Activated naive CD4-positive, alpha-beta T cell treated with anti-CD3 and anti-CD28 coated beads for 36 hours (primary cell): ENCODE measurements at places on chromosomes 5 and 9. TPM values are rescaled to one million over a fixed set of nuclear protein-coding genes. Genes with fewer than 3 reads are reported as not detected.
A peak's percentile ranks its signal among the peaks of the same experiment; 100 is the strongest.

DNA sequence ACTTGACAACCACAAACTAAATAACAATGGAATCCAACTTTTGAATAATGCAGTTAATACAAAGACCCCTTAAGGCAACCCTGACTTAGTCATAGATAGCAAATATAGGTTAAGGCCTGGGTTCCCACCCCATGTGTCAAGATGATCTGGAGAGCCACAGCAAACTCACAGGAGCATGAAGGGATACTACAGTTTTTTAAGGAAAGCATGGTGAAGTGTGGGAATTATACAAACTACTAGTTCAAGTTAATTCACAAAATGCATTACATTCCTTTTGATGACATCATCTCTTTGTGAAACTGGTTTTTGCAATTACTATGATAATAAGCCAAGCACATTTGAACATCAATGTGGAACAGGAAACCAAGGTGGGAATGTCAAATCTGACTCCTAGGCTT, 50.6 kb downstream of the LHFPL2 start:
- no peaks in the 10 kb centered on the region for H3K4me1 ChIP-seq
- H3K4me3 ChIP-seq, result no peak overlapping the region
- H3K27ac ChIP-seq, result no peak overlapping the region
- no peak for DNase-seq
- peaks cover 2% of the 10 kb centered on the region for H3K27me3 ChIP-seq
- no peaks in the 10 kb centered on the region for H3K36me3 ChIP-seq

GRCh38 chr5:73030531-73030930, 74.7 kb downstream of the FCHO2 start:
- no peaks in the 10 kb centered on the region for H3K4me1 ChIP-seq
- DNase-seq, result no peak
- H3K36me3 ChIP-seq, result no peaks in the 10 kb centered on the region
- H3K4me3 ChIP-seq, result no peak overlapping the region
- no peak overlapping the region for H3K27ac ChIP-seq
- H3K27me3 ChIP-seq, result peaks cover 2% of the 10 kb centered on the region

DNA sequence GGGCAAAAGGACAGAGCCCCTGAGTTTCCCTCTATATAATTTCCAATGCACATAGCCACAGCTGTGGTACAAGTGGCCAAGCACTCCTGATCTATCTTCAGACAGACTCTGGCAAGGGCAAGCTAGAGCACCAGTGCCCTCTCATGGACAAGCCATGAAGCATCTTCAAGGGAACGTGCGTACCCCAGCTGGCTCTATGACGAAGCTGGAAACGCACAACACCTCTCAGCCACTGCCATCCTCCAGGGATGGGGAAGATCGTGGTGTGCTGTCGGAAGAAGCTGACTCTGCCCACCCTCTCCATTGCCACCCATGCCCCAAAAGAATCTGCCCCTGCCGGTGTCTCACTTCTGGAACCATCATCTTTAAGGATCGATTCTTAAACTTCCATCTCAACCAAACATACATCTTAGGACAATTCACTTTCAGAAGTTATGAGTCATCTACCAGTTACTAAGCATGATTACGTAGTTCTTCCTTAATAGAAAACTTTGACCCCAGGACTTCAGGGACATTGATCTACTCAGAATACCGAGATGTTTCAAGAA, 482.9 kb downstream of the AGTPBP1 start:
- H3K27me3 ChIP-seq, result peaks cover 10% of the 10 kb centered on the region
- H3K27ac ChIP-seq, result no peak overlapping the region
- no peaks in the 10 kb centered on the region for H3K4me1 ChIP-seq

DNA sequence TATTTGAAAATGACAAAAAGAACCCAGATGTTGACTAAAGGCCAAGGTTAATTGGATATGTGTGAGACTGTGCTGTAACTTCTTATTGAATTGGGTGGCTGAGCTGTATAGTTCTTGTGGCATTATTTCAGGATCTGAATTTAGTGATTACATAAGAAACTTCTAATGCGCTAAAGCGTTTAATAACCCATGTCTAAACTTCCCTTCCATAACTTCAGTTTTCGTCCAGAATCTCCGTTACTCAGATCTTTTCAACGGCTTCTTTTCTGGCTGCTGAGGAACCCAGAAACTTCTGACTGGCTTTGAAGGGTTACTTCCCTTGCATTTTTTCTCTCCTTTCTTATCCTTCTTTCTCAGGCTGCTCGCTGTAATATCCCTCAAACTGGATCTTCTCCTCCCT, 28.1 kb upstream of the C9orf72 start:
- no peak overlapping the region for H3K4me3 ChIP-seq
- H3K4me1 ChIP-seq, result no peaks in the 10 kb centered on the region
- DNase-seq, result no peak
- peaks cover 2% of the 10 kb centered on the region for H3K27me3 ChIP-seq
- no peak overlapping the region for H3K27ac ChIP-seq

DNA sequence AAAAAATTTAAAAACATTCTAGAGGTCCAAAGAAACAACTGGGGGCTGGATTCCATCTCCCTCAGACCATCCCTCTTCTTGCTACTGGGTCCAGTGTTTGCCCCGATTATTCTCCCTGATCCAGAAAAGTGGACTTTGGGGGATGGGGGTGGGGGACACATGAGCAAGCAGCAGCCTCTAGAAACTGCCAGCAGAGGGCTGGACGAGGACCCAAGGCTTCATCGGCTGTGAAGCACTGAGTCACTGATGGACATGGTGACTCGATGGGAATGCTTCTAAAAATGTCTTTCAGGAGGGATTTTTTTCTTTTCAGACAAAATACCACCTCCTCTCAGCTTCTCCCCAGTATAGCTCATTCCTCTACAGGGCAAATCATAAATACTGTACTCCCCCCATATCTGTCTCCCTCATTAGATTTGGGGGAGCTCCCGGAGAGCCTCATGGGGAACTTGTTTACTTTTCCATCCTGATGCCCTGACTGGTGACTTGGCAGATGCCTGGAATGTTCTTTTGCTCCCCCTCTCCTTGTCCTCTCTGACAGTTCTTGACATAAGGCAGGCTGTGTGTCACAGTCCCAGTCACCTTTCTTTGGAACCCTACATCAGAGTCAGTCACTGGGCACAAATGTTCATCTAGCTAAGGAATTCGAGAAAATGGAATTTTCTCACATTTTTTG, 67.2 kb upstream of the STC2 start:
- H3K27ac ChIP-seq, result no peak overlapping the region
- H3K27me3 ChIP-seq, result peaks cover 16% of the 10 kb centered on the region
- no peak overlapping the region for H3K4me3 ChIP-seq
- no peak for DNase-seq
- H3K36me3 ChIP-seq, result no peaks in the 10 kb centered on the region

GRCh38 chr9:37408933-37409710, 13.4 kb upstream of the GRHPR start:
- H3K36me3 ChIP-seq, result no peaks in the 10 kb centered on the region
- H3K27me3 ChIP-seq, result peaks cover 2% of the 10 kb centered on the region
- peaks cover 16% of the 10 kb centered on the region for H3K4me1 ChIP-seq
- DNase-seq, result peak; percentile 73

GRCh38 chr9:63817622-63818518, 1467.1 kb downstream of the FOXD4L5 start:
- peaks cover 1% of the 10 kb centered on the region for H3K36me3 ChIP-seq
- H3K4me1 ChIP-seq, result peaks cover 17% of the 10 kb centered on the region
- no peak overlapping the region for H3K27ac ChIP-seq
- peaks cover 38% of the 10 kb centered on the region for H3K27me3 ChIP-seq

Gene UGT3A2
- total RNA-seq, result not detected
